ENCODE measurements at places on chromosomes 6 and 20.

- DNase-seq: no peak
Measured at GRCh38 chr20:50146732-50147662, 6.5 kb downstream of the PEDS1 start.

DNA sequence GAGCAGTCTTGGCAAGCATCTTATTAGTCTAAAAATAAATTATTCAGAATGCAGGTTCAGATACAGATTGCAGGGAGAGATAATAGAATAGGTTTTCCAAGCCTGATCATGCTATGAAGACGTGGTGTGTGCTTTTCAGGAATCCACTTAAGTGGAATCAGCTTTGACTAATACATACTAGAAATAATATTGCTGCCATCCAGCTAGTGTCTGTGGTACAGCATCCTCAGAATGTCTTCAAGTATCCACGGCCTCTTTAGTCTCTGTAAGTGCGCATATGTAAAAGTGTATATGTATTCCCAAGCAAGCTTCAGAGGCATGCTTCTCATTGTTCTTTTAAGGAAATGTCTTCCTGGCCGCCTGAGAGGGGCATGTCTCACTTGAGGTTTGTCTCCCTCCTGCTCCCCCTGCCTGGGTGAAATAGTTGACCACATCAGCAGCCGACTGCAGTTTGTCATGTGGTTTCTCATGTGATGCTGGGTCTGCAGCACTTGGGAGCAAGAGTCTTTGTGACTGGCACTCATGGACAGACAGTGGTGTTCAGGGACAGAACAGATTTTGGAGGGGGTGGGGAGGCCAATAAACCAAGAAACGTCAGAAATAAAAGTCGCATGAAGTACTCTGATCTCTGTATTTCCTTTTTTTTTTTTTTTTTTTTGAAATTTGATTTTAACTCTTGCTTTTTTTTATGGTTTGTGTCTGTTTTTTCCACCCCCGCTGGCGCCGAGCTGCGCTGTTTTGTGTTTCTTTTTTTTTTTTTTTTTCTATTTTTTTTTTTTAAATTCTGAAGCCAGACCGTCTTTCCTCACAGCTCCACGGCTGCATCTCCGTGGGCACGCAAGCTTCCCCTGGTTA lies 150.8 kb downstream of the PRL start:
- DNase-seq: peak; percentile 6

DNA sequence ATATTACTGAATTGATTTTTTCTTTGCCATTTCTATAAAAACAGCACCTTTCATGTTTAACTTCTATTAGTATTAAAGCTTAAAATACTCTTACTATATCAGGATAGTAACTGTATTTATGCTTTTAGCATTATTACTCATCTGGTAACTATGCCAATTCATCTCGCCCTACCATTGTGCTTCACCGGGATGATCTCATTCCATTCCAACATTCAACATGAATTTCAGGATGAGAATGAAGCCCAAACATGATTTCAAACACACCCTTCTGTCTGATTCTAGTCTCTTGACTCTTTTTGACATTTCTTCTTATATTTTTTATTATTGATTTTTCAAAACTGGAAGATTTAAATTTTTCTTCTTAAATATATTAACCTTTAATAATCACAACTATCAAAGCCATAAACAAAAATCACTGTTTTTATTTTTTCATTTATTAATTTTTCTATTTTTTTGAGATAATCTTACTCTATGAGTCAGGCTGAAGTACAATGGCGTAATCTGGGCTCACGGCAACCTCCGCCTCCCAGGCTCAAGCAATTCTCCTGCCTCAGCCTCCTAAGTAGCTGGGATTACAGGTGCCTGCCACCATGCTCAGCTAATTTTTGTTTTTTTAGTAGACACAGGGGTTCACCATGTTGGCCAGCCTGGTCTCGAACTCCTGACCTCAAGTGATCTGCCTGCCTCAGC lies 46.7 kb downstream of the GJA1 start:
- no peak for DNase-seq

GRCh38 chr20:34089655-34090345 lies 22.2 kb downstream of the EIF2S2 start:
- no peak for DNase-seq

DNA sequence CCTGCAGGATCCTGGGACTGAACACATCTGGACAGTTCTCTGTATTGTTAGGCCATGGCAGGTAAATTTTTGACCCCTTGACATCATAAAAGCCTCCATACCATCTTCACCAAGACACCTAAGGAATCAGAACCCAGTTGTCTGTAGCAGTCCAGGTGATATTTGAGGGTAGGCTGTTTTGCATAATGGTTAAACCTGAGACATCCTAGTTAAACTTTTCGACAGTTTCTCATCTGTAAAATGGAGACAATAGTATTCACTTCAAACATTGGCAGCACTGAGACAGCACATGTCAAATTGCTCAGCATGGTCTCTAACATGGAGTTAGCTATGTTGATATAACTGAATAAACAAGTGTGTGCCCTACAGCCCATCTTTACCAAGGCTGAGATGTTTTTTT lies 24.8 kb downstream of the C6orf62 start:
- no peak for DNase-seq

DNA sequence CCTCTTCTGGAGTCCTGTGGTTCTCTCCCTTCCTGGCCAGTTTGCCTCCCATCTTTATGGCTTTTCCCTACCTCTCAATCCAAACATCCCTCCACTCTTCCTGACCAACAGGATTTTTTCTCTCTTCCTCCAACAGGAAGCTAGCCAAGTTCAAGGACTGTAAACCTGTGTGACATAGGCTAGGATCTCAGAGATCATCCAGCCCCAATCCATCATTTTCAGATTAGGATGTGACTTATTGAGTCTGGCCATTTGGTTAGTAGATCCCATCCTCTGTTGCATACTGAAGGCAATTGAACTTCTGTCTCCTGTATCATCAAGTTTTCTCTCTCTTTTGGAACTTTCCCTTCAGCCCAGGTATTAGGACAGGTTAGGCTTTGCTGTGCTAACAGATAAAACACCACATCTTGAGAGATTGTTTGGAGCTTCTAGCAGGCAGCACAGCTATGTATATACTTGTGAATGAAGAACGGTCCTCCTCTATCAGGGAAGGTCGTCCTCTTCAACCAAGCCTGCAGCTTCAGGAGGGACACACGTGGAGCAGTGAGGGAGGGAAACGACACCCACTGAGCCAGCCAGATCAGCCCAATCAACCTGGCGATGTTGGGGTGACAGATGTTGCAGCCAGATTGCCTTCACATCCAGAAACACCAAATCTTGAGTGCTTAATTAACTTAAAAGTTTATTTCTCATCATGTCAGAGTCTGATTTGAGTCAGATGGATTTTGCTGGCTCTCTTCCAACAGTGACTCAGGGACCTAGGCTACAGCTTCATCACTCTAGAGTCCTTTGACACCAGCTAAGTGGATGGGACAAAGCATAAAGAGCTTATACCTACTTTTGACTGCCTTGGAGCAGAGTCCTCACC lies 106.8 kb downstream of the GJA10 start:
- no peak for DNase-seq

DNA sequence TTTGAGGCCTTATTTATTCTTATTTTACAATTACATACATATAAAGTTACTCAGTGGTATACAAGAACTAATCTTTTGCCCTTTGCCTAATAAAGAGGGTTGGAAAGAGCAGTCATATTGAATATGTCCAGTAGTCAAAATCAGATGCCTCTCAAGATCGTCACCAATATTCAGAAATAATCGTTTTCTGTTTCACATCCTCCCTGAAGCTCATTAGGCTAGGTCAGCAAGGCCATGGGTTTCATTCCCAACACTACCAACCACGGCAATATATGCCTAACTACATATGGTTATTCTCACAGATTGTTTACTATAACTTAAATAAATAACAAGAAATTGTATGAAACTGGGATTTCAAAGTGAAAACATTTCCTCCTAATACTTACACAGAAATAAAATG lies 167.2 kb upstream of the MANEA start:
- no peak for DNase-seq

GRCh38 chr20:50110141-50111047 lies 2.6 kb downstream of the UBE2V1 start:
- no peak for DNase-seq

GRCh38 chr6:84560436-84561390 lies 203.7 kb downstream of the TBX18 start:
- no peak for DNase-seq

- DNase-seq: no peak
Measured at GRCh38 chr20:61373956-61374545, 122.0 kb downstream of the CDH4 start.

GRCh38 chr6:124027392-124027791 lies 223.7 kb downstream of the NKAIN2 start:
- DNase-seq: no peak

- DNase-seq: no peak
Measured at GRCh38 chr6:44001318-44002066, 125.8 kb downstream of the MRPL14 start.

DNA sequence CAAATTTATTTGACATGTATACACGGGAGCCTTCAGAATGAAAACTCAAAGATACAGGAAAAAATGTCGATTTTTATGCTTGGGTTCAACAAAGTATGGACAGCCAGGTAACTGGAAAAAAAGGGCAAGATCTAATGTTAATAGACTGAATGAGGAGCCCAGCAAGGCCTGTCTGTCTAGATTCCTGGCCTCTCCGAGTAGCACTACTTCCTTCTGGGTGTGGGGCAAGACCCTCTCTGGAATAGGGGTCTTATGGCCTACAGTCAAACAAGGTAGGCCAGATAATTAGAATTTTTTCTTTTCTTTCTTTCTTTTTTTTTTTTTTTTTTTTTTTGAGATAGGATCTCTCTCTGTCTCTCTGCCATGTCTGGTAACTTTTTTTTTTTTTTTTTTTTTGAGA lies 113.4 kb upstream of the SHLD1 start:
- no peak for DNase-seq

DNA sequence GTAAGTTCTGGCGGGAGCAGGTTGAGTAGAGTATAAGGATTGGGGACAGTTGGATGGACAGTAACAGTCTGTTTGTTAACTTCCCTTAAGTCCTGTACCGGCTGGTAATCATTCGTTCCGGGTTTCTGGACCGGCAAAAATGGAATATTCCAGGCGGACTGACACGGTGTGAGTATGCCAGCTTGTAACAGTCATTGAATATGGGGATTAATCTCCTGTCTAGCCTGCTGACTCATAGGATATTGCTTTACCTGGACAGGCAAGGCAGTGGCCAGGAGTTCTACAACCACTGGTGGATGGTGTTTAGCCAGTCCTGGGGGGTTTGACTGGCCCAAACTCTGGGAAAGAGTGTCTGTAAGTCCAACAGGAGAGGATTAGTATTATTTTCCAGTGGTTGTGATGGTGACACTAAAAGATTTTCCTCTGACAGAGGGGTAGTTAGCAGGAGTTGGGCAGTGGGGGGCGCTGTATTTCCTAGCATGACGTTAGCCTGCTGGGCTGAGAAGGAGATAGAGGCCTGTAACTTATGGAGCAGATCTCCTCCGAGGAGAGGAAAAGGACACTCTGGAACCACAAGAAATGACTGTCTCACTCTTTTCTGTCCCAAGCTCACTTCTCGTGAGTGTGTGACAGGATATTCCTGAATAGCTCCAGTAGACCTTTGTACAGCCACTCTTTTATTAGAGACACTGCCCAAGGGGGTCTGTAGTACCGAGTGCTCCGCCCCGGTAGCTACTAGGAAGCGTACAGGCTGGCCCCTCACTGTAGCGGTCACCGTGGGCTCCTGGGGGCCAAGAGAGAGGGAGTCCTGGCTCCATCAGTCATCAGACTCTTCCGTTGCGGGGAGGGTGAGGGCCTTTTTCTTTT lies 152.2 kb downstream of the TRIM27 start:
- DNase-seq: no peak

DNA sequence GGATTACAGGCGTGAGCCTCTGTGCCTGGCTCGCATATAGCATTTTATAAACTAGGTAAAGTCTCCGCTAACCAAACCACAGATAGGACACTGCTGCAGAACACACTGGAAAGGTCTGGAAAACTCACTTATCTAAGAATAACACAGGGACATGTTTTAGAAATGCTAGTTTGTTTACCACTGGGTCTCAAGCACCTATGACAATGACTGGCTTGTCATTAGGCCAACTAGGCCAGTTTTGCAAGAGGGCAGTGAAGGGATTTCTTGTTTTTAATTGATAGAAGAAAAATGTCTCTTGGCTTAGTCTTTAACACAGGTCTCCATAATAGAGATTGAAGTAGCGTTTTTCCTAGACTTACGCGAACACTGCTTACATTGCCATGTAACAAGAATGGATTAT lies 201.4 kb downstream of the TMEM242 start:
- DNase-seq: no peak

DNA sequence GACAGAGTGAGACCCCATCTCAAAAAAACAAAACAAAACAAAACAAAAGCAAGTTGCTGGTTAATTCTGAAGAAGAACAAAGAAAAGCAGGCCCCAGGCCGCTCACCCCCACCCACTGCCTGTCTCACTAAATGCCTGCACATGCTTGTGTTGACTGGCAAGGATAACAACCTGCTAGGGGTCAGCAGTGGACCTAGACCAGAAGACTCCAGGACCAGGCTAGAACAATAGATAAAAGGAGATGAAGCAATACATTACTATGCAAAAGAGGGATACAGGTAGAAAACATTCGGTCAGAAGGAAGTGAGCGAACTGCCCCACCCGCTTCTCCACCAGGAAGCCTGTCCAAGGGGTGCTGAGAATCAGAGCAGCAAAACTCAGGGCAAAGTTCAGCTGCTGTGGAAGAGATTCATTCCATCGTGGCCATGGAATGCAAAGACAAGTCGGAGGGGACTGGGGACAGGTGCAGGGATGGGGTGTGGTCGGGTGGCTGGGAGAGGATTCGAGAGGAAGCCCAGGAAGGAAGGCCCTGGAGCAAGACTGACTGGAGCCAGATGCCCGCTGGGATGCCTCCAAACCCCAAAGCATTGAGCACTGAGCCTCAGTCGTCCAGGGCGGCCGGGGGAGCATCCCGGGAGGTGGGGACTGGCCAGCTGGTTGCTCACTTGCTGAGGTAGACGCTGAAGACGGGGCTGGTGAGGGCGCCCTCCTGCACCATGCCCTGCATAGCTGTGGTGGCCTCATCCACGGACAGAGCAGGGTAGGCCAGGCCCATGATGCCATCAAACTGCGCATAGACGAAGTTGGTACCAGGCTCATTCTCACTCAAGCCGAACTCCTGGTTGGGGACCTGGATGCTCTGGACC lies 5.3 kb downstream of the PGC start:
- no peak for DNase-seq

DNA sequence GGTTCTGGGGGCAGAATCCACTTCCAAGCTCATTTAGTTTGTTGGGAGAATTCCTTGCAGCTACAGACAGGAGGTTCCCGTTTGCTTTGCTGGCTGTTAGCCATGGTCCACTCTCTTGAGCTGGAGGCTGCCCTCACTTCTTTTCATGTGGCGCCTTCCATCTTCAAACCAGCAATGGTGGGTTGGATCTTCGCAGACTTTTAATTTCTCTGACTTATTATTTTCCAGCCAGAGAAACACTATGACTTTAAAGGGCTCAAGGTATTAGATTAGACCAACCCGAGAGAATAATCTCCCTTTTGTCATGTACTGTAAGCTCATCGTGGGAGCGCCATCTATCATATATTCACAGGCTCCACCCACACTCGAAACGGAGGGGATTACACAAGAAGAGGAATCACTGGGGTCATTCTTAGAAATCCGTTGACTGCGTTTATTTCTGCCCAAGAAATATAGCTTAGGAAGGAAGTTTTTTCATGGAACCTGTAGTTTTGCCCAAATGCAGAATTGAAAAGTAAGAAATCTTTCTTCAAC lies 38.9 kb downstream of the SAMD5 start:
- no peak for DNase-seq

GRCh38 chr6:21193790-21194475 lies 399.6 kb upstream of the SOX4 start:
- DNase-seq: no peak
